ENCODE measurements at places on chromosomes 1 and 21.

- no peak for DNase-seq
These were observed 11.4 kb downstream of the KRTAP10-1 start for GRCh38 chr21:44528634-44528995.

DNA sequence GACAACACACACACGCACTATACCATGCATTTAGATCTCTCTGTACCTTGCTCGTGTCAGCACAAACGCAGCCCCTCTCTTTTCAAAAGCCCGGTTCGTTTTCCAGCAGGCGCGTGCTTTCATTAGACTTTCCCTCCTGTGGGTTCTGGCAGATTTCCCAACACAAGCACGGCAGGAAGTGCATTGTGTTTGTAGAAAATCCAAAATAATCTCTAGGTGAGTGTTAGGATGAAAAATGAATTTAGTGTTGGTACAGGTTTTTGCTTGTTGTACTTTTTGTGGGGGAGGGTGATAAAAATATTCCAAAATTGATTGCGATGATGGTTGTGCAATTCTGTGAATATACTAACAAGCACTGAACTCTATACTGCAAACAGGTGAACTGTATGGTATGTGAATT lies 54.1 kb upstream of the POFUT2 start:
- DNase-seq: no peak

GRCh38 chr1:43558346-43558841 lies 27.7 kb downstream of the PTPRF start:
- DNase-seq: no peak

DNA sequence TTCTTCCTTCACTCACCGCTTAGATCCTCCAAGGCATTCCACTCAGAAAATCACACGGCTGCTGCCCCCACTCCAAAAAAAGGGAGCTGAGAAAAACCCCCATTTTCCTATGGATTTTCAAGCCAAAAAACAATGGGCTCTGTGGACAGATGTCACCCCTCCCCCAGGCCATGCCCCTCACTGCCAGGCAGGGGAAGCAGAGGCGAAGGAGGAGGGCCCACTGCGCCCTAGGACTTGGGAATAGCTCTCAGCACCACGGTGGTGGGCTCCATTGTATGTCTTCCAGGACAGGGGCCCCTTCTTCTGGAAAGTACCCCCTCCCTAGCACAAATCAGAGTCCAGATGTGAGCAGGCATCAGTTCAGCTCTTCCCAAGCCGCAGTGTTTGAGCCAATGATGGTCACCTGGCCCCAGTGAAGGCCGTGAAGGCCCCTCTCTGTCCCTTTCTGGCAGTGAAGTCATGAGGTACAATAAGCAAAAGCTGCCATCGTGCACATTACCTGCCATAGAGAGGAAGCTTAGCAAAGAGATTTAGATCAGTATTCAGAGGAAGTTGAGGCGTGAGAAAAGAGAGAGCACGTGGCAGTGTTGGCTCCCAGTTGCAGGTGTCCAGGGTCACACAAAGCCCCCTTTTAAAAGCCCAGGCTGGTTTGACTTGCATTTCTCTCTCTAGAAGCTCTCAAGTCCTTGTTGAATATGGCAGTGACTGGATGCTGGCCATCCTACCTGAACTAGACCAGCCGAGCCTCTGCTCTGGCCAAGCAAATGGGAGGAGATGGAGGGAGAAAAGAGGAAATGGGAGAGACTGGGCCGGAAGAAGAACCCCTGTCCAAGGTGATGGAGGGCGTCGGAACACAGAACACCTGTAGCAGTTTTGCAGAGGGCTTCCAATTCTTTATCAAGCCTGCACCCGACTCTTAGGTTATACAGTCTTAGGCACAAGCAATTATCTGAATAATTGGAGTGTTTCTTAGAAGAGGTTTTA lies 149.0 kb downstream of the TOMM20 start:
- DNase-seq: no peak

- no peak for DNase-seq
These were observed 139.9 kb downstream of the CLIC6 start for GRCh38 chr21:34808569-34809204.

GRCh38 chr1:213032651-213033050 lies 17.0 kb upstream of the ANGEL2 start:
- no peak for DNase-seq

DNA sequence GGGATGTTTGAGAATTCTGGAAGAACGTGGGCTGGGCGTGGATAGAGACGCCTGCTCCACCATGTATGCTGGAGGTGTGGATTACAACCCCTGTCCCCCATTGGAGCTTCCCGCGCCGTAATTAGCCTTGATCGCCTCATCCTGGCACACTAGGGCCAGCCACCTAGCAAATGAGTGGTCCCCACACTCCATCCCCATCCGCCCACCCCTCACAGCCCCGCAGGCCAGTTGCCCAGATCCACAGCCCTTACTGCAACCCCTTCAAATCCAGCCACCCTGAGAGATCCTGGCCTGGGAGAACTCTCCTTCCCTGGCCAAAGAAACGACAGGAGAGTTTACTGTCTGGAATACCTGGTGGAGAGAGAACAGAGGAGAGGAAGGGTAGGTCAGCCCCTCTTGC lies 375 bp upstream of the GJA4 start:
- no peak for DNase-seq

GRCh38 chr1:91501971-91502671 lies 1.5 kb downstream of the CDC7 start:
- DNase-seq: no peak

DNA sequence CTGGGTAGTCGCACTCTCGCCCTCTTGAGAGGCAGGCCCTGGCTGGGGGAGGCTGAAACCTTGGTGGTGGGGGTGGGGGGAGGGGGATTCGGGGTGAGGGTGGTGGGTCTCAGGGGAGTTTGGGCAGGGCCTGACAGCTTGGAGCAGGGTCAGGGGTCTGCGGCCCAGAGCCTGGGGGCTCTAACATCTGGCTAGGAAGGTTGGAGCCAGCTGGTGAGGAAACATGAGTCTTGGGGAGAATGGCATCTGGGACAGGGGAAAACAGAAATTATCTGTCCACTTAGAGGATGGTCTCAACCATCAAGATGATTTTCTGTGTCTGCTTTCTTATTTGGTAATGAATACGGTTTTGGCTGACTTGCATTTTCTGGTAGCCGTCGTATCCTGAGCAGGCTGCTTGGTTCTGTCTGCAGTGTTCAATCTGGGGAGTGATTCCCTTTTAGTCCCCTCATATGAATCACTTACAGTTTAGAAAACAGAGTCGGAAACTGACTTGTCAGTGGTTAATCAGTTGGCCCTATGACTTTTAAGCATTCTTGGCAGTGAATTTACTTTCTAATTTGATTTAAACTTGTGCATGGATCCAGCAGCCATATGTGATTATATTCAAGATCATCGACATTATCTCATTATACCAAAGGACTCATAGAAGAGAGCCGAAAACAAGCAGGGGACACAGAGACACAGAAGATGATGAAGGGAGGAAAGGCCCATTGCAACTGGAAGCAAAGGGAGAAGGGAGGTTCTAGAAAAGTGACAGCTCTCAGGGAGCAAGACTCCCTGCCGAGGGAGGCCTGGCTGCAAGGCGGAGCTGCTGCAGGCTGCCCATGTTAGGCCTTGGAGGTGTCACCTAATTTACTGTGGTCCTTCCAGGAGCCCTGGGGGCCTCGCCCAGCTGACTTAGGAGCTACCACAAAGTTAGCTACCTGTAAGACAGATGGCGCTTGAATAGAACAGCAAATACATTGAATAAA lies 237.6 kb downstream of the SDCCAG8 start:
- no peak for DNase-seq

GRCh38 chr1:6499296-6499695 lies 7.8 kb upstream of the PLEKHG5 start:
- no peak for DNase-seq
